ENCODE measurements at places on chromosomes 16 and 17.

DNA sequence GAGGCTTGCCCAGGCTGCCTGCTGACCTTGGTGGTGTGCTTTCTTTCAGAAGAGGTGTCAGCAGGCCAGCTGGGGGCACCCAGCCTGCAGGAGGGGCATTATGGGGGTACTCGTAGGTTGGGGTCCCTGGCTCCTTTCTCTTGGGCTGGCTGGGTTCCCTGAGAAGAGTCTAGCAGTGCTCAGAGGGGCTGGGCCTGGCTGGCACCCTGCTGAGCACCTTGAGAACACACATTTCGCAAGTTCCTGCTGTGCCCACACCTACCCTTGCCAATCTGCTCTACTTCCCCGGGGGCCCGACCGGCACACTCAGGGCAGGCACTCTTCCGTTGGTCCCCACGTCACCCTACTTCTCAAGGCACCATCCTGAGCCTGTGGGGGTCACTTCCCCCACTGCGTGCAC lies 5.1 kb downstream of the CEMP1 start:
- no peak for DNase-seq

DNA sequence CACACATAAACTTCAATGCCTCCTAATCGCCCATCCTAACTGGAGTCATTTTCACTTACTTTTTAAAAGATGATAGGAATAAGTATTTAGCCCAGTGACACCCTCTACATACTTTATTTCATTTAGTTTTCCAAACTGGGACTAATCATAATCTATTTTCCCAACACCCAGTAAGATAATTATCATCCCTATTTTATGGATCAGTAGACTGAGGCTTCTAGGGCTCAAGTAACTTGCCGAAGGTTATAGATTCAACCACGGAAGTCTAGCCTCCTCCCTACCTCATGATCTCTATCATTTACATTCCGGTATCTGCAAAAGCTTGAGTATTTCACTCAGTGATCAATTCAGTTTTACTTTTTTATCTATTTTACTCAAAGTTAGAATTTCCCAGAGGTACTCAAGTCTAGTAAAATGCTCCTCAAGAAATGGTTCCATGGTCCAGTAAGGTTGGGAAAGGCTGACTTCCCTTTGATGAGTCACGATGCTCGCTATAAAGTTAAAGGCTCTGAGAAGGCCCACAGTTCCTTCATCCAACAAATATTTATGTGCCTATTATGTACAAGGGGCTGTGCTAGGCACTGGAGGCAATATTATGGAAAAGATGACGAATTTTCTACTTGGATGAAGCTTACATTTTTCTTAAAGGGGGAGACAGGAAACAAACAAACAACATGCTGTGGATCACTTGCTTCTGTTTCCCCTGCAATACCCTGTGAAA lies 75.1 kb downstream of the TOX3 start:
- no peak for DNase-seq

- DNase-seq = no peak
Observed at GRCh38 chr16:30184096-30184890, 891 bp downstream of the CORO1A start.

GRCh38 chr17:76775021-76775600 lies 37.2 kb downstream of the MFSD11 start:
- no peak for DNase-seq

- no peak for DNase-seq
Observed at GRCh38 chr16:2704983-2705275, 15.1 kb downstream of the PRSS27 start.
